ENCODE measurements at places on chromosomes 7 and 10.

DNA sequence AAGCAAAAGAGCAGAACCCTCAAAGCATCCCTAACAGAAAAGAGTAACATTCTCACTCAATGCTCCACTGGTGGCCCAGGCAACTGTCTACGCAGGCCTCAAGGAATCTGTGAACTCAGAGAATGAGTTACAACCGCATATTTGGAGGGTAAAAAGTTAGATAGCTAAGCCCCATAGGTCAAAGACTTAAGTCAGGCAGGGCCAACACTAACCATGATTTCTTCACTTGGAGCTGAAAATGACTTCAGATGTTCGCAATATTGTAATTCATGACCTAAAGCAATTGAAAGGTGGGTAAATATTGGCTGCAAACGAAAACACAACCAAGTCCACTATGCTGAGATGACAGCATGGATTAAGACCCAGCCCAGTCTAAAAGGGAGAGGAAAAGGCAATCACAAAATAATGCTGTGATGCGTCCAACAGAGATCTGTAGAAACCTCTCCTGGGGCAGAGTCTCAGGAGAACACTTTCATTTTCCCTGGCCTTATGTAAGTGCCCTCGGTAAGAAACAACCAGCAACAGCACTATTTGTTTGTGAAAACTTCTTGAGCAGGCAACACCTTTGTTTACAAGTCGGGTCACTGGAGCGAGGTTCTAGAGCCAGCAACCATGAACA, 176.5 kb downstream of the TNS3 start:
- no peak for DNase-seq

- no peak for DNase-seq
Observed at GRCh38 chr10:118307859-118308258, 34.3 kb downstream of the FAM204A start.

GRCh38 chr7:82528577-82529310, 85.2 kb upstream of the CACNA2D1 start:
- no peak for DNase-seq

GRCh38 chr7:36686499-36686898, 37.8 kb downstream of the AOAH start:
- no peak for DNase-seq

- DNase-seq, result no peak
Observed at GRCh38 chr7:93171606-93172226, 23.5 kb upstream of the SAMD9L start.

- no peak for DNase-seq
Observed at GRCh38 chr7:52030722-52031121, 714.1 kb upstream of the COBL start.

DNA sequence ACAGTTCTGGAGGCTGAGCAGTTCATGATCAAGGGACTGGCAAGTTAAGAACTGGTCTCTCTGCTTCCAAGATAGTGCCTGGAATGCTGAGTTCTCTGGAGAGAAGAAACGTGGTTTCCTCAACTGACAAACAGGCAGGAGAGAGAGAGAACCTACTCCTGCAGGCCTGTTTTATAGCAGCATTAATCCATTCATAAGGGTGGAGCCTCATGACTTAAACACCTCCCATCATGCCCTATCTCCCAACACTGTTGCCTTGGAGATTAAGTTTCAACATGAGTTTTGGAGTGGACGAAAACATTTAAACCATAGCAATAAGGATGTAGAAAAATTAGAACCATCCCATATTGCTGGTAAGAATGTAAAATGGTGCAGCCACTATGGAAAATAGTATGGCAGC, 32.3 kb upstream of the IMMP2L start:
- no peak for DNase-seq

DNA sequence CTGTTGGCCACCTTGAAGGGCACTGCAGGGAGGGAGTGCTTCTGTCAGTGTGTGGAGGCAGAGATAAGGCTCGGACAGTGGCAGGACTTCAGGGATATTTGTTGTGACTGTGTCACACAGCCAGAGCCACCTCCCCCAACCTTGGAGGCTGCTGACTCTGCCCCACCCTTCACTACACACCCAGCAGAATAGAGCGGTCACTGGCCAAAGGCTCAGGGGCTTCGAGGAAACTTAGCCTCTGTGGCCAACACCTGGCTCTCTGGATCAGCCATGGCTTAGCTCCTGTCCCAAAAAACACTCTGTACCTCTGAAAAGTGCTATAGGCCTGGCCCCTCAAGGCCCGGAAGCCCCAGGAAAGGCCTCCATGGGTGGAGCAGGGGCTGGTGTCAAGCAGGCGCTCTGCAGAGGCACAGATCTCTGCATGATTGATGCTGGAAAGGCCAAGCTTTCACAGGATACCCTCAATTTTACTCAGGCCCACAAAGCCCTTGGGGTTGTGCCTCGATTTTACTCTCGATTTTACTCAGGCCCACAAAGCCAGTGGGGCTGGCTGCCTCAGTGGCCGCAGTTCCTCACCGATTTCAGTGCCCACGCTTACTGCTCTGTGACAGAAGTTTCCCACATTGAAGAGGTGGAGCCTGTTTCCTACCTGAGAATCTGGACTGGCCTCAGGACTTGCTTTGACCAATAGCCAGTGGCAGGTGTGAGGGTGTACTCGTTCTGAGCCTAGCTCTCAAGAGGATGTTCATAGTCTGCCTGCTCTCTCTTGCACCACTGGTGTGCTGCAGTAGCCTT, 113.2 kb upstream of the GPR26 start:
- no peak for DNase-seq

DNA sequence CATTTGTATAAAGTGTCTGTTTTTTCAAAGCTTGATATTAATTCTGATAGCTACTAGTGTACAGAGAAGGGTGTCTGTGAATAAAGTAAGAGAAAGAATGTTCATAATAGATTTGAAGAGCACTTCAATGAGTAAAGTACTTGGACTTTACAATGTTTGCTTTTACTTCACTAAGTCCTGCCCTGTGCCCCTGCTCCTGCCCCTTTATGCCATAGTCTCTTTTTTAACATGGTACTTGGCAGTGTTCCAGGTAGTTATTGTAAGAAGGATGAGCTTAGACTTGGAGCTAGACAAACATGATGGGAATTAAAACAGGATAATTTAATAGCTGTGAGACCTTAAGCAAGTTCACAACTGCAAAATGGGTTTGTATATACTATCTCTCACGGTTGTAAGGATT, 41.0 kb downstream of the ZEB1 start:
- DNase-seq, result peak; percentile 88

- DNase-seq, result no peak
Observed at GRCh38 chr10:44946205-44946604, 13.4 kb upstream of the RASSF4 start.

DNA sequence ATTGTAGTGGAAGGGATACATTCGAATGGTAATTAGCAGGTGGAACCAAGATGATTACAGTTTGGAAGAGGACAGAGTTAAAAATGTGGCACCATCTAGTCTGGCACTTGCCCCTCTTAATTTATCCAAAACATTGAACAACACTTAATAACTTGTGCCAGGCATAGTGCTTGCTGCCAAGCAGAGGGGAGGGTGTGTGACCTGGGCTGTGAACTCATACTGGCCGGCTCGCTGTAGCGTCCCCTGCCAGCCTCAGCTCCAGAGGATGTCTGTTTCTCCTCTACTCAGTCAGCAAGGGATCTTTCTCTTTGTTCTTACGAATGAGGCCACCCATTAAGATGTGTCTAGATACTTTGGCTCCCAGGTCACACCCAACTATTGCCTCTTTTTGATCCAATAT, 179.4 kb upstream of the INHBA start:
- no peak for DNase-seq

Data from NCI-H1105 treated with DMSO at 0.1 percent for 48 hours (cell line).